Esophagus squamous epithelium (tissue), 5 donors: ENCODE measurements at places on chromosomes 4 and X. TPM values are rescaled to one million over a fixed set of nuclear protein-coding genes. Genes with fewer than 3 reads are reported as not detected.

- DNase-seq, result no peak
- no peaks in the 10 kb centered on the region for H3K36me3 ChIP-seq
- H3K4me1 ChIP-seq, result peaks cover 43% of the 10 kb centered on the region
- no peak overlapping the region for H3K27ac ChIP-seq
These were observed 224.9 kb upstream of the SMIM31 start for GRCh38 chr4:164529058-164529457.

The CBR4 gene
- 13.4 TPM for total RNA-seq

- H3K36me3 ChIP-seq, result no peaks in the 10 kb centered on the region
- no peaks in the 10 kb centered on the region for H3K27me3 ChIP-seq
- no peak overlapping the region for H3K4me3 ChIP-seq
- no peak overlapping the region for H3K27ac ChIP-seq
- H3K4me1 ChIP-seq, result no peaks in the 10 kb centered on the region
These were observed 208.1 kb downstream of the SLC39A8 start for GRCh38 chr4:102137217-102137616.

- no peaks in the 10 kb centered on the region for H3K4me1 ChIP-seq
- no peak for DNase-seq
- no peak overlapping the region for H3K27ac ChIP-seq
- H3K27me3 ChIP-seq, result no peaks in the 10 kb centered on the region
- no peak overlapping the region for H3K4me3 ChIP-seq
These were observed 23.3 kb downstream of the SPIN4 start for GRCh38 chrX:63327788-63328187.

DNA sequence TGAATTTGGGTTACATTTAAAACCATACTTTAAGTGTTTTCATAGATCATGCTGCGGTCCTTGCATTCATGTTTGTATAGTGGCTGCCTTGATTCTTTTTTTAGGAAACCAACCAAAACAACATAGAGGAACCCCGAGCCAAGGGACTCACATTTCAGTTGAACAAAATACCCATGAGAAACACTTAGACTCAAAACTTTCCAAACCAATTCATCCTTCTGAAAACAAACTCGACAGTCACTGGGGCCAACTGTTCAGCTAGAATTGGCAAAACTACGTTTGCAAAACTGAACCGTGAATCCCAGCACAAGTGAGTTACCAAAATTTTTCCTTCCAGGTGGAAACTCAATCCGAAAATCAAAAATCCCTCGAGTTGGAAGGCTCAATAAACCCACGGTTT, 1.4 kb downstream of the ADGRA3 start:
- peaks cover 7% of the 10 kb centered on the region for H3K27me3 ChIP-seq
- no peaks in the 10 kb centered on the region for H3K36me3 ChIP-seq
- H3K4me1 ChIP-seq, result no peaks in the 10 kb centered on the region
- peak overlapping the region; percentile 55 for H3K4me3 ChIP-seq

GRCh38 chrX:50905334-50905733, 5.2 kb upstream of the BMP15 start:
- no peak for DNase-seq
- no peak overlapping the region for H3K27ac ChIP-seq
- no peaks in the 10 kb centered on the region for H3K4me1 ChIP-seq
- no peaks in the 10 kb centered on the region for H3K36me3 ChIP-seq
- H3K4me3 ChIP-seq, result no peak overlapping the region
- no peaks in the 10 kb centered on the region for H3K27me3 ChIP-seq

The CYTL1 gene
- 1.0 TPM for total RNA-seq

The SULT1B1 gene
- total RNA-seq, result 0.57 TPM

DNA sequence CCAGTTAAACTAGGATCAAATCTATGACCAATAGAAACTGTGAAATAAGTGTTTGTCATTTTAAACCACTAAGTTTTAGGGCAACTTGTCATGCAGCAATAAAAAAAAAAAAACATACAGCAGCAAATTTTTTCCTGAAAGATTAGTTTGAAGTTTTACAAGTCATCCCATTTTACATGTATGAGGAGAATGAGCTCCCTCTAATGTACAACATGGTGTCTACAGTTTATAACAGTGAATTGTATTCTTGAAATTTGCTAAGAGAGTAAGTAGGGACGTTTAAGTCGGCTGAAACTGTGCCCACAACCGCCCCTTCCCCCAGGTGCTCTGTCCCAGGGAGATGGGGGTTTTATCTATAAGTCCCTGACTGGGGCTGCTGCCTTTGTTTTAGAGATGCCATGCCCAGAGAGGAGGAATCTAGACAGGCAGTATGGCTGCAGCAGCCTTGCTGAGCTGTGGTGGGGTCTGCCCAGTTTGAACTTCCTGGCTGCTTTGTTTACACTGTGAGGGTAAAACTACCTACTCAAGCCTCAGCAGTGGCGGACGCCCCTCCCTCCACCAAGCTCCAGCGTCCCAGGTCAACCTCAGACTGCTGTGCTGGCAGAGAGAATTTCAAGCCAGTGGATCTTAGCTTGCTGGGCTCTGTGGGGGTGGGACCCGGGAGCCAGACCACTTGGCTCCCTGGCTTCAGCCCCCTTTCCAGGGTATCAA, 499.3 kb upstream of the CT83 start:
- H3K4me1 ChIP-seq, result no peaks in the 10 kb centered on the region
- no peak overlapping the region for H3K27ac ChIP-seq
- H3K36me3 ChIP-seq, result no peaks in the 10 kb centered on the region
- H3K4me3 ChIP-seq, result no peak overlapping the region
- no peaks in the 10 kb centered on the region for H3K27me3 ChIP-seq

- DNase-seq, result no peak
- H3K4me1 ChIP-seq, result no peaks in the 10 kb centered on the region
- peak overlapping the region; percentile 74 for H3K27ac ChIP-seq
- H3K27me3 ChIP-seq, result no peaks in the 10 kb centered on the region
These were observed 542 bp downstream of the RNF150 start for GRCh38 chr4:141132709-141133145.

The SPANXN4 gene
- total RNA-seq, result not detected

DNA sequence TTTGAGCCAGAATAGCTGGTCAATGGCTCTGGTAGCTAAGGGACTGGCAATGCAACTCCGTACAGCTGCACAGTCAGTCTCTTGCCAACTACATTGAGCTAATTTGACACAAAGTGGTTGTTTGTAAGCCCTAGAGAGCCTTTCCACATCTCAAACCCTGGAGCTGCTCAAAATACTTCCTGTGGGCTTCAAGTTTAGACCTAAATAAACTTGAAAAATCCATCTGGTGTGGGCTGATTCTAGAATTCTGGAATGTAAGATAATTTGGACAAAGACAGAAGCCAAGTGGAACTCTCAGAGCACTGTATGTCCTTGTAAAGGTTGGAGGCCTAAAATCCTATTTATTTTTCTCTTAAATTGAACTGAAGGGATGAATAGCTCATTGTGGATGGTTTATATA, 380.8 kb downstream of the SPRY1 start:
- H3K4me1 ChIP-seq, result no peaks in the 10 kb centered on the region
- no peaks in the 10 kb centered on the region for H3K27me3 ChIP-seq
- no peak overlapping the region for H3K27ac ChIP-seq
- no peak overlapping the region for H3K4me3 ChIP-seq
- no peaks in the 10 kb centered on the region for H3K36me3 ChIP-seq
- DNase-seq, result no peak

The ADH6 gene
- not detected for total RNA-seq

DNA sequence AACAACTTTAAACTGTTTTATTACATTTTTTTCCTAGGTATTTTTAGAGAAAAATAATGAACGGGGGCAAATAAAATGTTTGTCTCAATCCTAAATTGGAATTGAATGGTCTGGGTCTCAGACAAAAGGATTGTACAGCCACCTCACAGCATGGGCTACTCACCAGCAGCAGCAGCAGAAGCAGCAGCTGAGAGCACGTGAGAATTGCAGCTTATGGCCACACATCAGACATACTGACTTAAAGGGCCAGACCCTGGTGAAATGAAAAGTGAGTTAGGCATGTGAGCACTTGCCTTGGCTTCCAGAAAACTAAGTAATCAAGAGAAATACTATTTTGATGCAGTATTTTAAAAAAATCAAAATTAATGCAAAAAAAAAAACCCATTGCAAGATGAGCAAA, 56.6 kb downstream of the AASDH start:
- H3K4me3 ChIP-seq, result no peak overlapping the region
- no peak for DNase-seq
- H3K4me1 ChIP-seq, result no peaks in the 10 kb centered on the region
- no peak overlapping the region for H3K27ac ChIP-seq

DNA sequence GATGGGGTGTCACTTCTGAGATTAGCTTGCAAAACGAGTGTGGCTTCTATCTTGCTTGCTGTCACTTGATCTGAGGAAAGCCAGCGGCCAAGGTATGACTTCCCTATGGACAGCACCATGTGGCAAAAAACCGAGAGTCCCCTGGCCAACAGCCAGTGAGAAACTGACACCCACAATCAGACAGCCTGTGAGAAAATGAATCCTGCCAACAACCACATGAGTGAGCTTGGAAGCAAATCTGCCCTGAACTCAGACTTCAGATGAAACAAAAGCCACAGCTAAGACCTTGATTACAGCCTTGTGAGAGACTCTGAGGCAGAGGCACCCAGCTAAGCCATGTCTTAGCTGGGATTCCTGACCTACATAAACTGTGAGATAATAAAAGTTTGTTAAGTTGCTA, 45.5 kb downstream of the PPP1R2C start:
- no peak for DNase-seq
- no peak overlapping the region for H3K27ac ChIP-seq
- no peaks in the 10 kb centered on the region for H3K36me3 ChIP-seq
- no peaks in the 10 kb centered on the region for H3K27me3 ChIP-seq
- H3K4me1 ChIP-seq, result no peaks in the 10 kb centered on the region
- H3K4me3 ChIP-seq, result no peak overlapping the region

DNA sequence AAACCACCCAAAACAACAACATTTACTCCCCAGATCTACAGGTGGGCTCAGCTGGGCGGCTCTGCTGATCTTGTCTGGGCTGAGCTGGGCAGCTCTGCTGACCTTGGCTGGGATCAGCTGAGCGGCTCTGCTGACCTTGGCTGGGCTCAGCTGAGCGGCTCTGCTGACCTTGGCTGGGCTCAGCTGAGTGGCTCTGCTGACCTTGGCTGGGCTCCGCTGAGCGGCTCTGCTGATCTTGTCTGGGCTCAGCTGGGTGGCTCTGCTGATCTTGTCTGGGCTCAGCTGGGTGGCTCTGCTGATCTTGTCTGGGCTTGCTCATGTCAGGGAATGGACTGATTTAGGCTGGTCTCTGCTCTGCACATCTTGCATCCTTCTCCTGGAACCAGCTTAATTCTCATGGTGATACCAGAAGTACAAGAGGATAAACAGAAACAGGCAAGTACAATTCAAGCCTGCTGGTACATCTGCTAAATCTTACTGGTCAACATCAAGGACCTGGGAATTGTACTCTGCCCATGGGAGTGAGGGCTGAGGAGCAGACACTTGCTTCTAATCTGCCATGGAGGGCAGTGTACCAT, 248.5 kb upstream of the PSAPL1 start:
- peaks cover 8% of the 10 kb centered on the region for H3K4me1 ChIP-seq
- peaks cover 22% of the 10 kb centered on the region for H3K27me3 ChIP-seq
- H3K4me3 ChIP-seq, result no peak overlapping the region
- H3K36me3 ChIP-seq, result no peaks in the 10 kb centered on the region

The CFP gene
- total RNA-seq, result 1.8 TPM

The FATE1 gene
- total RNA-seq, result not detected

DNA sequence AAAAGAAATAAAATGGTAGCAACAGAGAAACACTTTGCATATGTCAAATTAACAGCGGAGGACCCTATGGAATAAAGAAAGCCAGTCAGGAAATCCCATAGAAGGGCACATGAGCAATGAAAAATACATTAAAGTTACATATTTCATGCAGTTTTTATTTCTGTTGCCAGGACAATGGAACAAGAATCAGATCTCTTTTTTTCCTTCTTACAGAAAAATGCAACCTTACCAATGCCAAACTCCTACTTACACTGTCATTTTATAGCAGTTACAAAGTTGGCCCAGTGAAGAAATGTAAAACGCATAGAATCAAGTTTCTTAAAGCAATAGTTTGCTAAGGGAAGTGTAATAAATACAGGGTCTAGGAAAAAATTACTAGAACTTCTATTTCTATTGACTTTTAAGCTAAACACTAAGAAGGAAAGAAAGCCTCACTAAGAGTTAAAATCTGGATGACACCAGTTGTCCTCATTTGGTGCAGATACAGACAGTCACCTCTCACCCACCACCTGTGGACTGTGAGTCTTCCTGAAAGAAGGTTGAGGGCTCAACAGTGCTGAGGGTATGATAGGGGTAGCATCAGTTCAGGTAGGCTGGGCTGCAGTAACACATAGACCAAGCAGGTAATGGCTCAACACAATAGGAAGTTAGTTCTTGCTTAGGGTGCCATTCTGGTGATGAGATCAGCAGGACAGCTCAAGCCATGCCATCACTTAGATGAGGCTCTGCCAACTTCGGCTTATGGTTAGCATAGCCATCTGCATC, 224.6 kb downstream of the ANAPC10 start:
- no peak overlapping the region for H3K27ac ChIP-seq
- no peaks in the 10 kb centered on the region for H3K4me1 ChIP-seq
- no peaks in the 10 kb centered on the region for H3K27me3 ChIP-seq
- DNase-seq, result no peak

The TRIM61 gene
- total RNA-seq, result 0.15 TPM

- no peaks in the 10 kb centered on the region for H3K27me3 ChIP-seq
- peaks cover 3% of the 10 kb centered on the region for H3K4me1 ChIP-seq
These were observed 105.6 kb downstream of the C4orf51 start for GRCh38 chr4:145785391-145786008.

The FGF16 gene
- not detected for total RNA-seq

- no peaks in the 10 kb centered on the region for H3K36me3 ChIP-seq
- no peaks in the 10 kb centered on the region for H3K27me3 ChIP-seq
- no peak overlapping the region for H3K27ac ChIP-seq
- H3K4me1 ChIP-seq, result no peaks in the 10 kb centered on the region
- no peak overlapping the region for H3K4me3 ChIP-seq
- DNase-seq, result no peak
These were observed 82.1 kb downstream of the GUCY2F start for GRCh38 chrX:109399831-109400230.

The UGT8 gene
- total RNA-seq, result 1.2 TPM

GRCh38 chr4:8556341-8557150, 23.6 kb upstream of the GPR78 start:
- no peak overlapping the region for H3K4me3 ChIP-seq
- no peak overlapping the region for H3K27ac ChIP-seq
- no peaks in the 10 kb centered on the region for H3K36me3 ChIP-seq
- H3K4me1 ChIP-seq, result no peaks in the 10 kb centered on the region

The MAGEA4 gene
- total RNA-seq, result not detected

- no peak overlapping the region for H3K4me3 ChIP-seq
- H3K27me3 ChIP-seq, result no peaks in the 10 kb centered on the region
- DNase-seq, result no peak
- H3K4me1 ChIP-seq, result no peaks in the 10 kb centered on the region
- no peak overlapping the region for H3K27ac ChIP-seq
These were observed 335.9 kb upstream of the AADAT start for GRCh38 chr4:170425521-170426143.

GRCh38 chr4:101651778-101652177, 138.8 kb upstream of the BANK1 start:
- no peak for DNase-seq
- H3K27ac ChIP-seq, result no peak overlapping the region

DNA sequence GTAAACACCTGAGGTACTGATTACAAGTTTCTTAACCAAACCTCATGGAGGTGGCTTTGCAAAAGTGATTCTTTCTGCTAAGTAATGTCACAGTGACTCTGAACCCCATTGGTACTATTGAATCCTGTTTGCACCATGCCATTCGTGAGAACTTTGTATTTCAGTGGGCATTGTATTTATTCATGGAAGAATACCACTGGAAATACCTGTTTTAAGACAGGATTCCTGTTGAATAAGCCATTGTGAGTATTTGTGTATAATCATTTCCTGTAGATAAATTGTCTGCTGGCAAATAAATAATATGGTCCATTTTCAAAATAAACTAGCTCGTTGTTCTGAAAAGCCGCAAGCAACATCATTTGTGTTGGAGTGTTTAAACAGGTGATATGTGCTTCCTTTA, 136.4 kb upstream of the GUCY1A1 start:
- no peaks in the 10 kb centered on the region for H3K36me3 ChIP-seq
- H3K4me3 ChIP-seq, result no peak overlapping the region
- no peak overlapping the region for H3K27ac ChIP-seq
- no peaks in the 10 kb centered on the region for H3K27me3 ChIP-seq
- H3K4me1 ChIP-seq, result no peaks in the 10 kb centered on the region
